ENCODE measurements at places on chromosomes 7 and 10.

GRCh38 chr7:150447966-150448788 lies 2.3 kb upstream of the GIMAP8 start:
- no peak for DNase-seq

DNA sequence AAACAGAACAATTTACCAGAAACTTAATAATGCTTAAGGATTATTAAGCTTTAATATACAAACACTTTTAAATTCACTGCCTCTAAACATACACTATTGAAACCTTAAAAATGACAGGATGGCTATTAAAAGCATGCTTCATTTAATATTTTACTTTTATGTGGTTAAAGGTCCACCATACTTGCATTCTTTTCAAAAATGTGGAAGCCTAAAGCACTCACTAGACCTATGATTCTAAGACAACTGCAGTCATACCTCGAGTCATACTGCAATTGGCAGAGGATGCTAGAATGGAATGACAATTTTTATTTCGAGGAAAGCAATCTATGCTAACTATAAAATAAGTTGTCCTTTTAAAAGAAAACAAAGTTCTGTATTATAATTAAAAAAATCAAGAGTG lies 85.3 kb downstream of the PIP4K2A start:
- no peak for DNase-seq

- DNase-seq, result no peak
These were observed 148.4 kb upstream of the KAT6B start for GRCh38 chr10:74677951-74678350.

GRCh38 chr10:66049335-66049734 lies 876.5 kb upstream of the LRRTM3 start:
- DNase-seq, result no peak

DNA sequence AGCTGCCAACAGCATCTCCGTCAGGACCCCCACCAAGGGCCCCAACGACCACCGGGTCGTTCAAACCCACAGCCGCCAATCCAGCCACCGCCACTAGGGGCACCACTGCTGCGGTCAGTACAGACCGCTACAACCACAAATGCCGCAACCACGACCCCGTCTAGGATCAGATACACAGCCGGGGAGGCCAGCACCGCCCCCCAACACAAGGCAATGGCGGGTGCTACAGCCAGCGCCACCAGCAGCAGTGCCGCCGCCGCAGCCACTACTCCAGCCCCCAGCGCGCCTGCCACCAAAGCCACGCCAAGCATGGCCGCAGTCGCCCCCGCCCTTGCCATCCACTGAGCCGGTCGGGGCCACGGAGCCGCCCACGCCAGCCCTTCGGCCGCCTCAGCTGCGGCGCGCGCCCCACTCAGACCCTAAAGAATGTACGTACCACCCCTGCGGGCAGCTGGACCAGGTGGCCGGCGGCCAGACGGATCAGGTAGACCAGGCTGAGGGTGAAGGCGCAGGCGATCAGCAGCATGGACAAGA lies 473 bp downstream of the CYP51A1 start:
- peak; percentile 89 for DNase-seq

DNA sequence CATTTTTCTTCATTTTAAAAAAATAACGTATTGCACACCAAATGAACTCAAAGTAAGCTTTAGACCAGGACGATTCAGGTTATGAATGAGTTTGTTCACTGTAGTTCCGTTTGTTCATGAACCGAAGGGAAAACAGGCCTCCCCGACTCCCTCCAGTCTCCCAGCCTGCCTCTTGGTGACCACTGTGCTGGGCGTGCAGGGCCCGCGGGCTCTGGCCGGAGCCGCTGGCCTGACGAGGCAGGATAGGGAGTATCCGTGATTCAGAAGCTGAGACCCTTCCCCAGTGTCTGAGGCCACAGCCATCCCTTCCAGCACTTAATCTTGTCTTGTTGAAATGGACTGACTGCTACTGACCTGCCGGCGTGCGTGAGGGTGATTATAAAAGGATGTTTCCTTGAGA lies 30.8 kb upstream of the SH2B2 start:
- peak; percentile 55 for DNase-seq

GRCh38 chr7:69593511-69593910 lies 4.8 kb upstream of the AUTS2 start:
- DNase-seq, result no peak

- no peak for DNase-seq
These were observed 182.8 kb upstream of the KAT6B start for GRCh38 chr10:74643596-74643975.

- DNase-seq, result no peak
These were observed 47.1 kb upstream of the GAD2 start for GRCh38 chr10:26169466-26169865.

- DNase-seq, result no peak
These were observed 3.2 kb upstream of the ATOH7 start for GRCh38 chr10:68235111-68235510.

DNA sequence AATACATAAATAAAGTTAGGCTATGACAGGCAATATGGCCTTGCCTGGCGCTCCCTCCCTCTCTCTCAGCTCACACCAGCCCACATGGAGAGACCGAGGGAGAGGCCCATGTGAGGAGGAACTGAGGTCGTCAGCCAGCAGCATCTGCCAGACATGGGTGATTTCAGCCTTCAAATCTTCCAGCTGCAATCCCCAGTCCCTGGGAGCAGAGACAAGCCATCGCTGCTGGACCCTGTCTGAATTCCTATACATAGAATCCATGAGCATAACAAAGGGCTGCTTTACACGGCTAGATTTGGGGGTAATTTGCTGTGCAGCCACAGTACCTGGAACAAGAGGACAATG lies 35.6 kb downstream of the ANKRD16 start:
- DNase-seq, result no peak

DNA sequence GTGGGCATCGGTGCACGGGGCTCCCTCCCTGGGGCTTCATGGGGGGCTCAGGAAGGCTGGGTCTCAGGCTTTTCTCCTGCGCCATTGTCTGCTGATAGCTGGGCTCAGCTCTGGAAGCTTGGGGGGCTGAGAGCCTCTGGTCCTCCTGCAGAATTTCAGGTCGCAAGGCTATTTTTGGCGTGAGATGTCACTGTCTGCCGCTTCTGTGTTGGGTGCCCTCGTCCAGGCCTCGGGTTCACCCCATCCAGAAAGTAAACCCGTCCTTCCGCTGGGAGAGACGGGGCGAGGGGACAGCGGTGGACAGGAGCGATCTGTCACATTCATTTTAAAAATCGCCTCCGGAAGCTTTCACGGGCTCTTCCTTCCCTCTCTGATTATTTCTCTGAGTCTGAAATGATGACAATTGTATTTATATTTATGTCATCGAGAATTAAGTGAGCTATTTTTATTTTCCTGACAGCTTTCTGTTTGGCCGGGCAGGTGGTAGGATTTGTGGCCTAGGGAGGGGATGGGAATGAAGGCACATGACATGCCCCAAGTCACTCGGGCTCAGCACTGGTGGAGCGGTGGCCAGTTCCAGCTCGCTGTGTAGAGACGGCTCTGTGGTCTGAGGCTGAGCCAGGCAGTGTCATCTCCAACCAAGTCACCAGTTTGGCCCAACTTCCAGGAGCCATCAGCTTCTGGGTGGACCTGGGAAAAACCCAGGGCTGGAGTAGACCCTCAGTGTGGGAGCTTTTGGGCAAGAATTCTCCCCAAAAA lies 40.7 kb upstream of the AP5Z1 start:
- DNase-seq, result peak; percentile 63

- no peak for DNase-seq
These were observed 183.0 kb upstream of the CTBP2 start for GRCh38 chr10:125343118-125343925.

- DNase-seq, result no peak
These were observed 77.0 kb upstream of the TMEM72 start for GRCh38 chr10:44834131-44834530.

- no peak for DNase-seq
These were observed 645.2 kb upstream of the IGFBP3 start for GRCh38 chr7:46566097-46566774.

All from posterior cingulate gyrus (tissue), 11 donors.